ENCODE measurements at places on chromosomes 5 and 9. TPM values are rescaled to one million over a fixed set of nuclear protein-coding genes. Genes with fewer than 3 reads are reported as not detected.

DNA sequence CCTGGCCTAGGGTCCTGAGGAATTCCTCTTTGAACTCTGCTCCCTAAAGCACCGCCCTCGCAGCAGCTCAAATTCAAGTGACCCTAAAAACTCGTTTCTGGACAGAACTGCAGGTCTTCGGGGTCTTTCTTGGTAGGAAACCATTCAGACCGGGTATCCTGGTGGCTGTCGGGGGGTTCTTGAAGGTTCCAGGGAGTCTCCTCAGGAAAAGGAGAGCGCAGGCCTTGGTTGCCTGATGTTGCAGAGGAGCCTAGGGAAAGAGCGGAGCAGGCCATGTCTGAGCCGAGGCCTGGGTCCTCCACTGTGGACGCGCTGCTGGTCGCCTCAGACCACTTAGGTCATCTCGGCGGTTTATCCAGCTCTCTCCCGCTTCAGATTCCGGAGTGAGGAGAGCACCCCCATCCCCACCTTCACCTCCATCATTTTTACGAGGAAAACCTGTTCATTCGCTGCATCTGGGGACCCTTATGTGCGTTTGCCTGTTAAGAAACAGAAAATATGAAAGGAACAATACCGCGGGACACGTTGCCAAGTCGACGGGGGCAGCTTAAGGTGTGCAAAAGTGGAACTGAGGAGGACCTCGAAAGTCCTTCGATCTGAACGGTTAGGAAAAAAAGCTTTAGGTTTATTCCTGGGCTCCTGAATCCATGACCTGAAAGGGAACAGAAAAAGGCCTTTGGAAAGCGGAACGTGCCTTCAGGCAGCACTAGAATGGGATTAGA lies 299.4 kb downstream of the PARP8 start:
- no peak for DNase-seq

The NUTM2G gene
- not detected for total RNA-seq

The PLCXD3 gene
- not detected for total RNA-seq

The ANGPTL2 gene
- not detected for total RNA-seq

The TXNDC8 gene
- total RNA-seq: not detected

The FOXI1 gene
- not detected for total RNA-seq

GRCh38 chr9:130345897-130346385 lies 80.4 kb downstream of the HMCN2 start:
- DNase-seq: no peak

DNA sequence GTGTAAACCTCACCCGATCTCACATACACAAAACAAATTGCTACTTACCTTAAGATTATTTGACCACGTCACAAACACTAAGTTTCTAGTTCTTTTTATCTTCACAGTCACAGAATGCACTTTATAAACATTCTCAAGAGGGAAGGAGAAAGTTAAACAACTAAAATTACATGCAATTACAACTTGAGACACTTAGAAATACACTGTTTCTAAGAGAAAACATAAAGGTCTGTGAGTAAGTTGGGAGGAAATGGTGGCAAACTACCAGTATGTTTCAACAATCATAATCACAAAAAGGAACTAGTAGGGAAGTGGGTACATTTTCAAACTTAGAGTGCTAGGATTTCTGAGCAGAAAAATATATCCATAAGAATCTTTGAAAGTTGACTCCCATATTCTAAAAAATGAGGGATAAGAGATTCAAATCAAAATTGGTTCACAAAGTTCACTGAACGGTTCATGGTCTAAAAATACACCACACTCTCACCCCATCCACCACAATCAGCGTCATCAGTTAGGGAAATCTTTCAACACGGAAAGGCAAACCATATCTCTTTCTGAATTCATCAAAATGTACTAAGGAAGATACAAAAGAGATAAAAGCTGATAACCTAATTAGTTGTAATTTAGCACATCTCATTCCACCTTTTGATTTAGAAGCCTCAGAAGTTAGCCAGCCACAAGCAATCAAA lies 182.6 kb downstream of the BNC2 start:
- no peak for DNase-seq

- no peak for DNase-seq
Observed at GRCh38 chr9:38371495-38371894, 21.0 kb upstream of the ALDH1B1 start.

- no peak for DNase-seq
Observed at GRCh38 chr9:9045072-9045471, 1245.5 kb upstream of the DMAC1 start.

- no peak for DNase-seq
Observed at GRCh38 chr5:178208540-178209227, 4.4 kb downstream of the HNRNPAB start.

The FOXB2 gene
- not detected for total RNA-seq

DNA sequence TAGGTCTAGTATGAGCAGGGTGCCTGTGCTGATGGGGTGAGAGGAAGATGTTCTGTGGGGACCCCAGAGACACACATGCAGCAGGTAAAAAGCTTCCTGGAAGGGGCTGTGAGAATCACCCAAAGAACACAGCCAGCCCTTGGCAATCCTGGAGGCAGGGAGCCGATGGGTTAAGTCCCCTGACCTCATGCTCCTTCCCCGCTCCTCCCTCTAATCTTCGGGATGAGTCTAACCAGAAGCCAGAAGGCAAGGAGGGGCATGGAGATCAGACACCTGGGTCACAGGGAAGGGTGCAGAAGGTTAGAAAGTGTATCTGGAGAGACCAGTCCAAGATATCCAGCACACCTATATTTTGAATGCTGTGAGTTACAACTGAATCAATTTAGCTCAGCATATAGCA lies 274.1 kb upstream of the PAPPA start:
- DNase-seq: no peak

DNA sequence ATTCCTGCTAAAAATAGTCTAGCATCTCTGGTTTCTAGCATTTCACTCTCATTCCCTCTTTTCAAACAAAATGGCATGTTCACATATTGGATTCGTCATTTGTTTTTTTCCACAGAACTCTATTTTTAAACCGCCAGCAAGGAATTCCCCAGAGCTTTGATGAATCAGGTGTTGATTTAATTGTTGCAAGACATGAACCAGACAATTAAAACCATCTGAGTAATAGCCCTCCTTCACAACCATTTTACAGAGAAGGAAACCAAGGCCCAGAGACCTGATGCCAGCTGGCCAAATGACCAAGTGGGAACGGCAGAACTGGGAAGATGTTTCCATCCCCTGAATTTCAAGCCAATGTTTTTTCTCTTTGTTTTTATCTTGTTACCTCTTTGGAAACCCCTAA lies 167.0 kb downstream of the CAAP1 start:
- no peak for DNase-seq

DNA sequence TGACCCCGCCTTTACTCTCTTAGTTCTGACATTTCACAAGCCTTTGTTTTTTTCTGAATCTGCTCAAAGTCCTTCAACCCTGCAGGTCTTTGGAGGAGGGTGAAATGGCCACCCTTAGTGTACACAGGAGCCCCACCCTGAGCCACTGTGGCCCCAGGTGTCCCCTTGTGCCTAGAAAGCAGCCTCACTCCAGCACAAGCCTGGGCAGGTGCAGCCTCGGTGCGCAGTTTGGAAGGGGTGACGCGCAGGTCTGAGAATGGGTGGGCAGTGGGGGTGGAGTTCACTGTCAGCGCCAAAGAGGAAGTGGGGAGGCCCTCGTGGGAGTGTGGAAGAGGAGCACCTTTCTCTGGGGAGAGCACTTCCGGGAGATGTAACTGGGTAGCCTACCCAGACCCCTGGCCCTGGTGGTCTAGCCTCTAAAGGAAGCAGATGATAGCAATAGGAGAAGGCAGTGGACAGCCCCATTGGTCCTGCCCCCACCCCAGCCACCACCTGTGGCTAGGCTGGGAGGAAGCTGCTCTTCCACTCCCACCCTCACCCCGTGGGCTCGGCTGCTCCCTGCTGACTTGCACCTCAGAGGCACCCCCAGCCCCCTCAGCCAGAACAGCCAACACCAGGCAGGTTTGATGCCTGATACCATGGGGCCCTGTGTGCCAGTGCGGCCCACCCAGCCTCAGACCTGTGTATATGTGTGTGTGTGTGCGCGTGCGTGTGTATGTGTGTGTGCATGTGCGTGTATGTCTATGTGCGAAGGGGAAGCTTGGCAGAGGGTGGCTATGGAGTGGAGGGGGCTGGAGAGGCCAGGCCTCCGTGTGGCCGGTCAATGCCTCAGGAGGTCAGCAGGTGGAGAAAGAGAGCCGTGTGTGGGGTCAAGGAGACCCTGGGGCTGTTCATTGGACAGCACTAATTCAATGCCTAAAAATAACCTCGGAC lies 16.8 kb upstream of the DAB2IP start:
- no peak for DNase-seq

- no peak for DNase-seq
Observed at GRCh38 chr5:143057580-143057999, 287.4 kb downstream of the ARHGAP26 start.

- DNase-seq: no peak
Observed at GRCh38 chr5:94751460-94751859, 133.0 kb downstream of the SLF1 start.

GRCh38 chr9:114434878-114435311 lies 47.1 kb upstream of the AKNA start:
- DNase-seq: no peak

DNA sequence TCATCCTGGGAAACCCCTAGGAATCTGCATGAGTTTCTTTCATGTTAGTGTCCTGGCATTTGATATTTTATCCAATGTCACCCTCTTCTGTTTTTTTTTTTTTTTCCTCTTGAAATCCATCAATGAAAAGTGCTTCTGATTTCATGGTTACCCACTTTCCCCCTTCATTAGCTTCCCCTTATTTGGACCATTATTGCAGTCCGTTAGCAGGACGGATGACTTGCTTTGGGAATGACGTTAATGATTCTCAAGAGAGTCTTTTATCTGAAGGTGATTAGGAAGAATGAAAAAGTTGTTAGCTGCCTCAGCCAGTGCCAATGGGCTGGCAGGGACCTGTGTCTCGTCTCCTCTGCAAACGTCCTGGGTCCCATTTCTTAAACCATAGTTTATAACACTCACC lies 134.7 kb downstream of the SEMA6A start:
- no peak for DNase-seq

The PCDHB5 gene
- not detected for total RNA-seq

DNA sequence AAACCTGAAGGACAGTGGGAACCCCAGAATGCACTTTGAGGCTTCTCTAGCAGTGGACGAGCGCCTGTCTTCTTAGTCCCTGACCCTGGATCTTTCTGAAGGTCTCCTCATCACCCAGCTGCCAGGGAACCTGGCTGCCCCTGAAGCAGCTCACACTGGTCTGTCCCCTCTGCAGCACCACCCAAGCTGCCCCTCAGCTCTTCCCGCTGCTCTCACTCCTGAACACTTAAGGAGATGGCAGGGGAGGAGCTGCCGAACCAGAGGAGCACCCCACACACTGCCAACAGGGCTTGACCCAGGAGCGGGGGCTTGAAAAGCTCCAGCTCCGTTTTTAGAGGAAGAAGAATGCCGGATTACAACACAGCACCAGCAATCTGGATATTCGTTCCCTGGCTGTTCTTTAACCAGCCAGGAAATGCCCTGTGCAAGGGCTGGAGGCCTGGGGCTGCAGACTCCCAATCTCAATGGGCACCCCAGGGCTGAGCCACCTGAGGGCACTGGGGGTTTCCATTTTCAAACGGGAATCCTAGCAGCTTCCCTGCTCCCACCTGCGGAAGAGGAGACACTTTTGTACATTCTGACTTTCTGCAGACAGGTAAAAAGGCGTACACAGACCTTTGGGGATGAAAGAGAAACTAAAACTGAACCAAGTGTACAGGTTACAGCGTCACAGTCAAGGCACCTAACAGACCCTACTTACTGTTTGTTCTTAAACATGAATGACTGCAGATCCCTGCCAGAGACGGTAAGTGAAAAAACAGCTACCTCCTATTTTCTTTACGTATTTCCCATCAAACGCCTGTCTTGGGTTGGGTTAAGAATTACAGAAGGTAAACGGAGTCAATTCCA lies 36.3 kb downstream of the GOLM1 start:
- DNase-seq: no peak

The CTNND2 gene
- not detected for total RNA-seq

The UGT3A2 gene
- not detected for total RNA-seq

- no peak for DNase-seq
Observed at GRCh38 chr9:109371374-109371773, 50.5 kb upstream of the EPB41L4B start.

The SELENOP gene
- not detected for total RNA-seq

DNA sequence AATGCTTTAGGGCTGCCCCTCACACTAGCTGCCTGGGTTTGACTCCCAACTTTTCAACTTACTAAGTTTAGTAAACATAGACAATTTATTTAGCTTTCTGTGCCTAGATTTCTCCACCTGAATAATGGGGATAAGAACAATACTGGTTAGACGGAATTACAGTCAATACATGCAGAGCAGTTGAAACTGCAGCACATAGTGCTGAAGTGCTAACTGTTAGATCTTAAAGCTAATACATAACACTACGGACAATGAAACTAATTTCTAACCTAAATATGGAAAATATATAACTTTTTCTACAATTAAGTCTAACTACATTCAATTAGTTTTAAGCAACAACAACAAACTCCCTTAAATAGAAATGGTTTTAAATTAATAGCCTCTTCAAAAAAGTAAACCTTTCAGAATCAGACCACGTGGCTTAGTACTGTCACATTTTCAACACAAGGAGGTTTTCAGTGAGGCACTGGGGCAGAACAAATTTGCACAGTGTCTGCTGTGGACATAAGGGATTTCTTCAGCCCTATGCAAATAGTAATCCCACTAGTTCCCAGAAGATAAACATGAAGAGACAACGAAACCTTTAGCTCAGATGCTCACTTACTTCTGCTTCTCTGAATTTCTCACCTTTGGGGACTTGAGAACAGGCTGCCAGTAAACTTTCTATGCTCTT lies 293.4 kb downstream of the EDIL3 start:
- no peak for DNase-seq

The GABRA6 gene
- total RNA-seq: not detected

- no peak for DNase-seq
Observed at GRCh38 chr9:83403527-83404238, 134.5 kb downstream of the FRMD3 start.

DNA sequence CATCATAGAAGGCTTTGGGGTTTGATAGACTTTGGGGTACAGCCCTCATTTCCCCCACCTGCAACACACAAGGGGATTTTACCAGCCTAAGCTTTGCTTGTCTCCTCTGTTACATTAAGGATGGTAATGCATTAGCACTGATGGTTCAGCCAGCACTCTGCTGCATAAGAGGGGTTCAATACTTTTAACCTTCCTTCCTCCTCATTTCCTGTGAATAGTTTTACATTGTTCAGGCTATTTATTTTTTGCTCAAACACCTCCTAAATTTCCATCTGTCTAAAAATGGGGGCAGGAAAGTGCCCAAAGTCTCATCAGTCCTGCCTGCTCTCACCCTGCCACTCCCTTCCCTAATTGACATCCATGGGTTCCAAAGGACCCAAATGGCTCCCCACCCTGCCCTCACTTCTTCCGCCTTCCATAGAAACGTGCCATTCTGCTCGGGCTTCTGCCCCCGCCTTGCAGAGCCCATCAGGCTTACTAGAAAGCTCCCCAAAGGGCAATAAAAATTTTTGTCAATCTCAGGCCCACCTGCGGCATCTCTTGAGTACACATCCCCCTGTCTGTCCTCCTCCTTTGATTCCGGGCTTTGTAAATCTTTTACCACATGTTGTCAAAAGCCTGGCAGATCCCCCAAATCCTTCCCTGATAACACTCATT lies 239.5 kb upstream of the SLC24A2 start:
- no peak for DNase-seq

- no peak for DNase-seq
Observed at GRCh38 chr9:35484406-35484805, 5.5 kb upstream of the RUSC2 start.

- no peak for DNase-seq
Observed at GRCh38 chr9:135600296-135600817, 38.8 kb downstream of the PAEP start.
